NCI-H2081 treated with DMSO at 0.1 percent for 48 hours (cell line): ENCODE measurements at places on chromosomes 2 and 18.

DNA sequence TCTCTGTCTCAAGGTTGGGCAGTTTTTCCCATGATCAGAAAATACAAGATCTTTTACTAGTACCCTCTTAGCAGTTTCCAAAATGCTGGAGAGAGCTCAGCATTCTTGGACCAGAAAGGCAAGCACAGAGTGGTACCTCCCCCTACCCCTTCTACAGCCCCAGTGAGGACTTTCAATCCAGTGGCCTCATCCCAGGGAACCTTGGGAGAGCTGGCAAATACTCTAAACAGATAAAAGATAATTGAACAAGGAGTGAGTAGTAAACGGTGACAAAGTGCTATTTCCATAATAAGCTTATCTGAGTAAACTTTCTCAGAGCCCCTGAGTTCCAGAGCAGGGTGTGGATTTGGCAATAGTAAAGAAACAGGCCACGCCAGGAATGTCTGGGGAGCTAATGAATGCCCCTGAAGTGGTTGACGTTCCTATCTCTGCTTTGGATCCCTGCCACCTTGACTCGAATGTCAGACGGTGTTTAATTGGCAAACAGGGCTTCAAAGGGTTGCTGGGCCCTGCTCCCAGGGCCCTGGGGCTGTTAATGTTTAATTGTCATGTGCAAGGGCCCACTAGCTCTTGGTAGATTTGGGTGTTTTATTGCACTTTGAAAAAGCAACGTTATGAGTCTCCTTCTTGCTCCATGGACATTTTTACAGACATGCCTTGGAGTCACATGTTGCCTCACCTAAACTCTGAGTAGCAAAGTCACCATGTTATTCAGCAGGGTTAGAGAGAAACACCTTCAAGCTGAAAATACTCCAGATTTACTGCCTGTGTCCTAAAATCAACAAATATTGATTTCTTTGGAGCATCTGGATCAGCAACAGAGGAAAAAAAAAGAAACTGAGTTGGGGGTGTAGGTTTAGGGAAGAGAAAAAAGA is 239.9 kb downstream of the CYRIA start:
- no peak for DNase-seq

DNA sequence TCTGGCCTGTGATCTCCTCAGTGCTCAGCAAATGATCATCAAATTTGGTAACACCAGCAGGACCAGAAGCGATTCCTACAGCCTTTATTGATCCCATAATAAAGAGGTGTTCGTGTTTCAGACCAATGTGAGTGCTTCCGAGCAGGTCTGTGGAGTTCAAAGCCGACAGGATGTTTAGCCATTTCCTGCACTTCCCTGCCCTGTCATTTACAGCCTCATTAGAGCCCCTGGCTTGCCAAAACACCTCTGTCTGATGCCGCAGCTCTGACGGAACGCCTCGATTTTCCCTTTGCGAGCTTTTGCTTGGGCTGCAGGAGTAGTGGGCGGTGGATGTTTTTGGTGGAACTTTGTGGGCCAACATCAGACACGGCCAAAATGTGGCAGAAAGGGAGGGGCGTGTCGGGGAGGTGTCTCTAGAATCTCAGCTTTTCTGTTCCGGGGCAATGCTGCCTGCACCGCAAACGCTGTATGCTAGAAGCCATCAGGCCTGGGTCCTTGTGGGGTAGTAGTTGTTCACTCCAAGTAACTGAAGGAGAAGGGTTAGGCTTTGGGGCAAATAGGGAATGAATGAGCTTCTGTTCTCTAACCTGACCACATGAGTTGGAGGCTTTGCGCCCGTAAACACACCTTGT is 26.1 kb upstream of the INHBB start:
- DNase-seq = no peak

DNA sequence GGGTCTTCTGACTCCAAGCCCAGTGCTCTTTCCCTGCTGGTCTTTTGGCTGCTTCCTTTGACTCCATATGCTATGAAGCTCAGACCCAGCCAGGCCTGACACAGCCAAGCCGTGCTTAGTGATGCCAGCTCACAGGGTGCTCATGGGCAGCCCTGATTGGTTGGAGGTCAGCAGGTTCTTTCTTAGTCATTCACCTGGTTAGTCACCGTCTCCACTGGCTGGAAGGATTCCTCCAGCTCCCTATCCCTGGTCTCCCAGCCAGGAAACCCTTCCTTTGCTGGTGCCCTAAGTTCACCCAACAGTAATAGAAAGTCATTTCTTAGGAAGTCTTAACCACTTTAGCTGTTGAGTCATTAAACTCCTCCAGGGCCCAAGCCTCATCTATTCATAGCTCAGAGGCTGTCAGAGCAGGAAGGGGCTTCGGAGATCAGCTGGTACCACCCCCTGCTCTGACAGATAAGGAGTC is 3.9 kb downstream of the KCNK3 start:
- DNase-seq = no peak

DNA sequence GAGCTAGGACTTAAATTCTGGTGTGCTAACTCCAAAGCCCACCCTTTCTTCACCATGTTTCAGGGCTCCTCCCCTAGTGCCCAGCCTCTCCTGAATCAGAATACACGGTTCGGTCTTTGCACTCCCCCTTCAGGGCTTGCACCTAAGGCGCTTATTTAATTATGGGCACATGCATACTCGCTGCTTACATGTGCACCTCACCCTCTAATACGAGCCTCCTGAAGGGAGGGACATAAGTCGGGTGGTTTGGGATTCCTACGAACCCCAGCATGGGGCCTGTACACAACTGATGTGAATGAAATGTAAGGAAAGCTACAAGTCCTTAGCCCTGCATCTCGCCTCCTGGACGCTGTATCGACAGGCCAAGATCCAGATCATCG is 435 bp downstream of the IFT172 start:
- DNase-seq = no peak

- no peak for DNase-seq
Observed at GRCh38 chr18:63025251-63026090, 294.1 kb downstream of the BCL2 start.

- peak; percentile 9 for DNase-seq
Observed at GRCh38 chr2:218272531-218273212, 2.4 kb downstream of the PNKD start.

GRCh38 chr2:23509596-23510292 is 124.8 kb downstream of the KLHL29 start:
- no peak for DNase-seq

DNA sequence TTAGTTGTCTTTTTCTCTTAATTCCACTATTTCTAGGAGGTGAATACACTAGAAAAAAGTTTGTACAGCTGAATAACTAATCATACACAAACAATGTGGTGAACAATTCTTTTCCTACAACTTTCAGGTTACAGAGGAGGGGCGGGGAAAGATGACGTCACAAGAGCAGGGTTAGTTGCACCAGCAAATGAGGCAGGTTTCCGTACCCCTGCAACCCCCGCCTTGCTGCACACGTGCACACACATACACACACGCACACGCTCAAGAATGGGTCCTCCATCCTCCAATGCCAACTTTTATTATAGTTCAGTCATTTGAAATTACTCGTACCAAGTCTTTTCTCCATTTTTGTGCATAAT is 122.8 kb downstream of the ARL4C start:
- DNase-seq = no peak

- no peak for DNase-seq
Observed at GRCh38 chr2:39468579-39469451, 31.7 kb upstream of the MAP4K3 start.

GRCh38 chr2:46874236-46874929 is 41.2 kb downstream of the MCFD2 start:
- DNase-seq = no peak

DNA sequence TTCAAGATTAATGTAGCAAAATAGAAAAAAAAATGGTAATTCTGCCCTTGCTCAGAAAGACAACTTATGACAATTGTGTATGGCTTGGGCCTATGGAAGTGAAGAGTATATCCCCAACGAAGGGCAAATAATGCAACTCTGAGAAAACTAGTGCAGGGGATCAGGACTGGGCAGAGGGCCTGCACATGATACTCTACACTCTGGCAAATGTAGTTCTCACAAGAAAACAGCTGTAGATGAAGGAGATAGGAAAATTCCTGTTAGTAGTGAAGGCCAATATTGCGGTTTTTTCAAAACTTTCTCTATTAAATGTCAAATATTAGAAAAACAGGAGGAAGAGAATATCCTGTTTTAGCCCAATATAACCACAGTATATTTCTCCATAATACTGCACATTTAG is 77.8 kb downstream of the SCN9A start:
- no peak for DNase-seq

DNA sequence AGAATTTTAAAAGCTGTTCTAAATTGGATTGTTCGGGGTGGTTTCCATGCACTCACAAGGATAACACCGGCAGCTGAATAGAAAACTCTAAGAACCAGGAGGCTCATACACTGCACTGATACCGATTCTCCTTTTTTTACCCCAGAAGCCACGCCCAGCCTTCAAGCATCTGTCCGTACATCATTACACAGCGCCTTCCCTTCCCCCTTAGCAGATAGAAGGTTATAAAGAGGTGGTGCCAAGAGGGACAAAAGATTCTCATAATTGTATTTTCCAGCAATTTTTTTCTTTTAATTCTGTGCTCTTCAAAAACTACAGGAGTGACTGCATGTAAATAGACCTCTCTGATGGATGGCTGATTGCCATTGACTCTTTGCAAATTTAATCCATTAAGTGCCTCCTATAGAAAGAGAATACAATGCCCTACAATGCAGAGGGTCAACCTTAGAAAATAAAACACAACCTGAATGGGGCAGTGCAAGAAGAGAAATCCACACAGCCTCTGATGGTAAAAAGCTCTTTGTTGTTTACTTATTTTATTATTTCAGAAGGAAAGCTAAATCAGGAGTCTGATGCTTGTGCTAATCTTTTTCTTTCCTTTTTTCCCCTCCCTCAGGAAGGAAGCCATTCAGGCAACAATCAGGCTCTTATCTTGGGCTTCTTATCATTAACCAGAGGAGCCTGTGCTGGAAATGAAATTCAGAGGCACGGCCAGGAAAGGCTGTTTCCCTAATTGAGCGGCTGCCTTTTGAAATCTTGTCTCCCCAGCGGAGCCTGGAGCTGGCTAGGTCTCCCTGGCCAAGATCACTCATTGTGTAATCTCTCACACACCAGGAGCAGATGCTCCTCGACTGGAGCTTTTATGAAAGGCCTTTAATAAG is 198.9 kb upstream of the NABP1 start:
- DNase-seq = no peak

DNA sequence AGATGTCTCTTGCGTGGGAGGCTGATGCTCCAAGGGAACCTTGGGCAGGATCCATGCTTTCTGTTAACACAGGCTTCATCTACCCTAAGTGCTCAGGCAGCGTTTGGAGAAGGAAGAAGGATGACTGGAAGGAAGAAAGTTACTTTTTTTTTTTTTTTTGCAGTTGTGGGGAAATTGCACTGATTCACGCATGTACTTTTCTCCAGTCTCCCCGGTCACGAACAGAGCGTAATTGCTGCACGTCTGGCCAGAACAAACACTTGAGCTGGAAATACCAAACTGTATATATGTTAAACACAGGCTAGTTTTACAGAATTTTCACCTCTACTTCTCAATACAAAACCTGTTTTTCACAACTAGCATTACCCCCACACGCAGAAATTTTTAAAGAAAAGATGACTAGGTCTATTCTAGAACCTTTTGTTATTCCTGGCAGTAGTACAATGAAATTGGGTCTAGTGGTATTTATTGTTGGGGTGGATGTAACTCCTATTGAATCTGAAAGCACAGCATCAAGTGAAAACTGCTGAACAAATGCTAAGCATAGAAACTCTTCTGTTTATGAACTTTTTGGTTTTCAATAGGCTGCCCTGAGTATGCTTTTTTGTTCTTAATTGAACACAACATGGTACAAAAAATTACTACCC is 9.3 kb upstream of the SCYGR5 start:
- DNase-seq = no peak

- no peak for DNase-seq
Observed at GRCh38 chr18:10322004-10322403, 132.4 kb upstream of the APCDD1 start.

- no peak for DNase-seq
Observed at GRCh38 chr18:33557706-33558105, 20.3 kb upstream of the ASXL3 start.

DNA sequence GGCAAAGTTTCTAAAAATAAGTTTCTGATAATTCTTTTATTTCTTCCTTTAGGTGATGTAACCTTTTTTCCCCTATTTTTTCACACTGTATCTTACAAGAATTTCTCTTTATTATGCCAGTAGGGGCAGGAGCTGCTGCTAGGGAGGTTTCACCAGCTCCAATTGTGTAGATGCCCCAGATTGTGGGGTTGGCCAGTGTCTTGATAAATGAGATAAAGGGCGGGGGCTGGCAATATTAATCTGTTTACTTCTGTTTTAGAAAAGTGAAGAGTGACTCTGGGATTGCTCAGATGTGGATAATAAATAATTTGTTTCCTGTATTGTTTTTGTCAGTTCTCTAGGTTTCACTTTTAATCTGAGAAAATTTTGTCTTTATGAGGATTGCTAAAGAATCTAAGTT is 190.4 kb downstream of the MC4R start:
- no peak for DNase-seq

- DNase-seq = no peak
Observed at GRCh38 chr2:68203587-68203986, 45.9 kb downstream of the PNO1 start.

DNA sequence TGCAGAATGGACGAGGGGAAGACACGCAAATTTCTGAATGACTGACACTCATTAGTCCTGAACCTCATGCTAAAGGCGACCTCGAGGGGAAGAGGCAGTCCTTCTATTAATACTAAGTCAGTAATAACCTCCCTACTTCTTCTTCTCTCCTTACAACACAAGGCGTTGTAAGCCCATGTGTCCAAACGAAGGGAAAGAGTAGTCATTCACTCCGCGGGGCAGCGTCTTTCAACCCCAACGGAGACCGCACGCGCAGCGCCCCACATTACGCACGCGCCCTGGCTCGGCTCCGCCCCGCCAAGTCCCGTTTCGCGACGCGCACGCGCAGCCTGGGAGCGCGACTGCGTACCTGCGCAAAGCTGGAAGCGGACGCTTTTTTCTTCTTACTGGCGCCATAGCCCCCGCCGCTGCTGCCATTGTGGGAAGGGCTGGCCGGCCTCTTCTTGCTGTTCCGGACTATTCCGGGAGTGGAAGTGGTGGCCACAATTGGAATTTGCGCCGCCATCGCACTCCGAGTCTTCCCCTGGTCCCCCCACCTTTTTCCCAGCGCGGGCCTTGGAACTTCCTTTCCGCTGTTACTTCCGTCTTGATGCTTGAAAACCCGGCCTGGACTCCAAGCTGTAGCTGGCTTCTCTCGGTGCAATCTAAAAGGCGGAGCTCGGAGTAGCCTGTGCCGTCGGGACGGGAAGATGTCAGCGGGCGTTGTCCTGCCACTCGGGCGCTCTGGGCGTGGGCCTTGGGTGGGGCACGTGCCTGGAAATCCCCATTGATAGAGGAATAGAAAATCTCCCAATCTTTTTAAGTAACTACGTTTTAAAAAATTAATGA is at the start of gene INO80C:
TSS of gene INO80C (minus strand) at position 591 of the 828 bp plus-strand sequence. CDS start at position 505, 86 bp downstream.
- peak; percentile 64 for DNase-seq

- DNase-seq = no peak
Observed at GRCh38 chr2:229160984-229161383, 110.1 kb downstream of the PID1 start.

DNA sequence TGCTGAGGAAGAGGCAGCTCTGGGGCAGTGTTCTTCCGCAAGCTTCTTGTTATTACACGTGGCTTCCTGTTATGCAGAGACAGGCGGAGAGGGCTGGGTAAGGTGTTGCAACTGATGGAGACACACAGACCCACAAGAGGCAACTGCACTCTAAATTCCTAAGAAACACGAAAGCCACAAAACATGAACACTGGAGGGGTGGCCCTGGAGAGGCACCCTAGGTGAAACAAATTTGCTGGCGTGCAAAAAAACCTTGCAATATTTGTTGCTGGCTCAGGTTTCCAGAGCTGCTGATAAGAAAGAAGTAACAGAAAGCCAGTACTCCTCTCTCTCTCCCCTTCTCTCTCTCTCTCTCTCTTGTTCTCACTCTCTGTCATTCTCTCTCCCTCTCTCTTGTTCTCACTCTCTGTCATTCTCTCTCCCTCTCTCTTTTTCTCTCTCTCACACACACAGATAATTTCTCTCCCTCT is 31.8 kb downstream of the ARHGAP25 start:
- no peak for DNase-seq
